ENCODE measurements at places on chromosomes 12 and 14.

DNA sequence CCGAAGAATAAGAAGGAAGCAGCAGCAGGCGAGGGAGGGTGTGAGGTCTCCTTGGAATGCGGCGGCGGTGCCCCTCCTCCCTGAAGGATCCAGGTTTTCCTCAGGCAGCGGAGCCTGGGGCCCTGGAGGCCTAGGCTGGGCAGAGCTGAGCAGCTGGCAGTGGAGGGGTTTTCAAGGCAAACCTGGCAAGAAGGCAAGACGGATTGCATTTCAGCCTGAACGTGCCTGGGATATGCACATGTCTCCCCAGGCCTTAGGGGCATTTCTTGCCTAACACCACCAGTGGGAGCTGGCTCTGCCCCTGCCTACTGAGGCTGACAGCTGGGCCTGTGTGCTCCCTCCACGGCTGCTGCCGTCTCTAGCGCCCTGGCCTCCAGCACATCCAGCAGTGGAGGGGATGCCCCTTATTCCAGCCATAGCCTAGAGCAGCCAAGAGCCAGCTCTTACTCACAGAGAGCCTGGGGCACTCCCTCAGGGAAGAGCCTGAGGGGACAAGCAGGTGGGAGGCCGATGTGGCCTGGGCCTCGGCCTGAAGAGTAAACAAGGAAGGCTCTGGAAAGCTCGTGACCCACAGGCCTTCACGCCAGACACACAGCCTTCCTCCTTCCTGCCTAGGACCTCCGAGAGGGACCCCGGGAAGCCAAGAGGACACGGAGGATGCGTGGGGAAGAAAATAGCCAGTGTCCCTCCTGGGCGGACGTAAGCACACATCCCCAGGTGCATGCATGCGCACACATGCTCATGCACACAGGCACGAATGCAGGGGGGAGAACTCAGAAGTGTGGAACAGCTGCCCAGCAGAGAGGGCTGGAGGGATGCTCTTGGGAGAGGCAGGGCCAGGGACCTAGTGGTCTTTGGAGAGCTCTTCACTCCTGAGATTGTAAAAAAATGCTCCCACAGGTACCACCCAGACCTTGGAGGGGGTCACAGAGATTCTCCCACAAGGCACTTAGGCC, 23.0 kb upstream of the EIF2B2 start:
- DNase-seq = no peak

DNA sequence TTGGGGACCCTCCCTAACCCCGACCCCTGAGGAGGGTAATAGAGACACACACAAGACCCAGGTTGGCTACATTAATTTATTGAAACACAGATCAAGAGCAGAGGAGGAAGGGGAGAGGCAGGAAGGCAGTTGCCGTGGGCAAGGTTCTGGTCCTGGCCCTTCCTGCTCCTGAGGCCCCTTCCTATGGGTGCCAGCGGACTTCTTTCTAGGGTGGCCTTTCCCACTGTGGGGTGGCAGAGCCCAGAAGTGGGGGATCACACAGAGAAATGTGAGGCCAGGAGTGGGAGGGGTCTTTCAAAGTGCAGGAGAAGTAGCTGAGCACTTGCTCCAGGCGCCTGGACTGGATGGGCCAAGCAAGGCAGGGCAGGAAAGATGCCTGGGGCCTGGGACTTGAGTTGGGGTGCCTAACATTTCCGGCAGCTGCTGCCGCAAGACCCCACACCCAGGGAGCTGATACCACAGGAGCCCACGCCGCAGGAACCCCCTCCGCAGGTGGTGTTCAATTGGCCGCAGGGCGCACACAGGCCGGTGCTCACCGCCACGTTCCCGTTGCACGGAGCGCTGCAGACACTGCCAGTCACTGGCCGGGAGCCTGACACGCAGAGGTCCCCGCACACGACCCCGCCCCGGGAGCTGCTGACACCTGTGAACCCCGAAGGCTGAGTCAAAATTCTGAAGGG, 5.3 kb downstream of the KRT81 start:
- no peak for DNase-seq

DNA sequence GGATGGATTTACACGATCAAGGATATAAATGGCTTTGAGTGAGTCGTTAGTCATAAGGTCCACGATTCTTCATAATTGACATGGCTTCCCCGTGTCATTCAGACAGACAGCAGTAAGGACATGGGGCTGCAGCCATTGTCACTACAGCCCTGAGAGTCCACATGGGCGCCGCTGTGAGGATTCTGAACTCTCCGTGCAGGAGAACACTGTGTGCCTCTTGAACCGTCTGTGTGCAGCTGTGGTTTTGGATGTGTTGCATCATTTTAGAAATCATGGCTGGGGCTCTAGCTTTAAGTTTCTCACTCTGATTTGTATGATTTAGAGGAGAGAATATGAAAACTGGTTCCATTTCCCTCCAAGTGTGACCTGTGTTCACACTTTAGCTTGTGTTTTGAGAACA, 47.2 kb downstream of the NPAS3 start:
- no peak for DNase-seq

- no peak for DNase-seq
Observed at GRCh38 chr12:6332459-6332858, 9.4 kb downstream of the TNFRSF1A start.

- no peak for DNase-seq
Observed at GRCh38 chr12:45278447-45278846, 62.6 kb downstream of the ANO6 start.

- DNase-seq = no peak
Observed at GRCh38 chr12:111180426-111181142, 188.3 kb downstream of the PHETA1 start.

GRCh38 chr12:56152132-56152755, at the start of gene MYL6B:
Gene MYL6B (plus strand): TSS chr12:56152587. CDS start chr12:56153919, 1,332 bp downstream.
- peak; percentile 81 for DNase-seq

- DNase-seq = no peak
Observed at GRCh38 chr12:123479442-123480180, 21.7 kb downstream of the SNRNP35 start.

DNA sequence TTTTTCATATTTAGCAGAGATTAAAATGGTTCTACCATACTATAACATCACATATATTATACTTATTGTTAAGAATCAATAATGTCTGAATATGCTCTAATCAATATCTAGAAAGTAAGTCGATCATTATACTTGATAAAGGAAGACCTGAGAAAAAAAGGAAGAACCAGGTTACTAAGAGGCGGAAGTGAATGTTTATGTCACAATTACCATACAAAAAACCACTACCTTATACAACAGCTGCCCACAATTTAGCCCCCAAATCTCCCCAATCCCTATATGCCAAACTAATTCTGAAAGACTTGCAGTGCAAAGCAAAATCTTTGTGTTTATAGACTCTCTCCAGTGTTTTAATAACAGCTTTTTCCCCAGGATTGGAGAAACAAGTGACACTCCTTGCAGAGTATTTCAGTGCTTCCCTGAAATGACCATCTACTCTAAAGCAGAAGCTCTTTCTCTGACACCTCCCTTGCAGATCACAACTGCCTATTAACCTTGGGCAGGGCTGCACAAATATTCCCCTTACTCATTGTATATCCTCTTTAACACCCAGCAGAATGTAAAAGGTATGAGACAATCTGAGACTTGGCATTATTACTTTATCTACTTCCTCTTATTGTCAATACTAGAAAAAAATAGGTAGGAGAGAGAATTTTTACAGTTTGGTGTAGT, 12.7 kb upstream of the SLC2A3 start:
- no peak for DNase-seq

GRCh38 chr14:76651410-76652055, 109.7 kb upstream of the VASH1 start:
- DNase-seq = no peak

- no peak for DNase-seq
Observed at GRCh38 chr12:6041891-6042290, 82.6 kb downstream of the VWF start.

DNA sequence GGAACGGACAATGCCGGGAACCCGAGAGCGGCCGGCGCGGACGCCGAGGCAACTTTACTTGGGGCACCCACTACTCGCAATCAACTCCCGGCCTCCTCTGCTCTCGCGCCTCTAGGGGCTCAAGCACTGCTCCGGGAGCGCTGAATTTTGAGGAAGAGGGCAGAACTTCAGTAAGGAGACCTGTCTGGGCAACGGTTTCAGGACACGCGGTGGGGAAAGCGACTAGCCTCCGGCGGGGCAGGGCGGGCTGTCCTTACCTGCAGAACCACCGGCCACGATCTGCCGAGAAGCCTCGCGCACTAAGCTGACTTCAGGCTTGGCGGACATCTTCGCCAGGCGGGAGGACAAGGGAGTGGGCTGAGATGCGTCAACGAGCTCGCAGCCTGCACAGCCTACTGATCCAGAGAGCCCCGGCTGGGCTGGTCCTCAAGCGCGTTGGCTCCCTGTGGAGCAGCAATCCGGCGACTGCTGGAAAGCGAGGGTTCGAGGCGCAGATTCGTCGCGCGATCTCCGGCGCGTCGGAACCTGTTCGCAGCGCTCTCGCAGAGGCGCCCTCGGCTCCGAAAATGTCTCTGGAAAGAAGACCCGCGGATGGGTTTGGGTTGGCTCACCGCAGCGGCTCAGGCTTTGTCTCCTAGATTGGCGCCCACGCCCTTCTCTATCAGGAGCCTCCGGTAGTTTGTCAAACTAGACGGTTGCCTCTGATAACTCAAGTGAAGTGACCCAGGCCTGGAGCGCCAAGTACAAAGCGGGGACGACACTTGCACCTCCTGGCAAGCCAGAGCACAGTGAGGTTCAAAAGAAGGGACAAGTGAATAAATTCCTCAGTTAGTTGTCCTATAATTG, at the start of gene SLC25A21:
SLC25A21 (minus strand) TSS at position 583 of the 846 bp plus-strand sequence.
- DNase-seq = no peak

- DNase-seq = no peak
Observed at GRCh38 chr14:102223682-102224081, 81.3 kb downstream of the MOK start.

GRCh38 chr14:89549381-89550125, 132.5 kb upstream of the FOXN3 start:
- DNase-seq = no peak

DNA sequence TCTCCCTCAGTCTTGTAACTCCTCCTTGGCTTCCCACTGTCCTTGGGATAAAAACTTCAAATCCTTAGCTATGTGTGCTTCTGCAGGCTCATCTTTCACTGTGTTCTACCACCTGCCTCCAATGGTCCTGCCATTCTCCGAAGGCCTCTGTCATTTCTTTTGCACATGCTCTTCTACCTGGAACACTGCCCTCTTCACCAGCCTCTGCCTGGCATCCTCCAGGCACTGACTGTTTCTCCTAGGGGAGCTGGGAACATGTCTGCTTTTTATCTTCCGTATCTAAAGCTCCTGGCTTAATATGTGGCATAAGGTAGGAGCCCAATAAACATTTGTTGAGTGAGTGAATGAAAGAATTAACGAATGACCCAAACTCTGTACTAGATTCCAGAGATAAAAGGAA, 603.3 kb upstream of the TMEM132C start:
- no peak for DNase-seq

GRCh38 chr12:109779382-109779781, 53.8 kb downstream of the TRPV4 start:
- no peak for DNase-seq

GRCh38 chr12:49796606-49797448, 31.4 kb downstream of the NCKAP5L start:
- DNase-seq = no peak

GRCh38 chr12:76031414-76032042, at the start of gene PHLDA1:
Gene PHLDA1 (minus strand): TSS chr12:76031776.
- peak; percentile 90 for DNase-seq

- peak; percentile 13 for DNase-seq
Observed at GRCh38 chr14:106506881-106507305, 980.5 kb downstream of the TMEM121 start.

GRCh38 chr12:6093764-6094163, 30.7 kb downstream of the VWF start:
- DNase-seq = no peak

DNA sequence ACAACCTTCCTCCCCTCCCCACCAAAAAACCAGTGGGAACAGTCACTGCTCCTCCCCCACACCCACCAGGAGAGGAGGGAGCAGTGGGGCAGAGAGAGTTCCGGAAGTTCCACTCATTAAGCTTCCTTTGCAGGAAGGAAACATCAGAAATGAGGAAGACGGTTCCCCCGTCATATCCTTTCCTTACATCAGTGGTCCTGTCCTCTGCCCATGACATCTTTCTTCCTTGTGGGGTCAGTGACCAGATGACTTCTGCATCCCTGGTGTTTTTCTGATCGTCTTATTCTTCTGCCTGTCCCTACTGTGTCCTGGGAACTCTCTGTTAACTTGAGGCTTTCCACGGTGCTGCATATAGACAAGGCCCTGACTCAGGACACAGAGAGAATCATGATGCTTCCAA, 40.8 kb upstream of the SPTLC2 start:
- DNase-seq = no peak

DNA sequence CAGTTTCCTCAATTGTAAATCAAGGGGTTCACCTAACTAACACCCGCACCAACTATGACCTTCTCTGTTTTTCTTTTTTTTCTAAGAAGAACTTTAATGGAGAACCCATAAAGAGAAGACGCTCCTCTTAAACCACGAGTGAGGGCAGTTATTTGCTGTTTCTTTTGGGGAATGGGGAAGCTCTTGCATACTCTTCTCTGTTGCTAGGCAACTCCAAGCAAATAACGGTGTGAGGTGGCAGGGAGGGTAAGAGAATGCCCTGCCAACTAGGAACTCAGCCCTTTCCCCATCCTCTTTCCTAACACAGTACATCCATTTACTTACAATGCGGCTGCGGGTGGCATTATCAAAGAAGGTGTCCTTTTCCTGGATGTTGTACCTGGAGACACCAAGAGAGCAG, 114.9 kb downstream of the ANO2 start:
- no peak for DNase-seq

DNA sequence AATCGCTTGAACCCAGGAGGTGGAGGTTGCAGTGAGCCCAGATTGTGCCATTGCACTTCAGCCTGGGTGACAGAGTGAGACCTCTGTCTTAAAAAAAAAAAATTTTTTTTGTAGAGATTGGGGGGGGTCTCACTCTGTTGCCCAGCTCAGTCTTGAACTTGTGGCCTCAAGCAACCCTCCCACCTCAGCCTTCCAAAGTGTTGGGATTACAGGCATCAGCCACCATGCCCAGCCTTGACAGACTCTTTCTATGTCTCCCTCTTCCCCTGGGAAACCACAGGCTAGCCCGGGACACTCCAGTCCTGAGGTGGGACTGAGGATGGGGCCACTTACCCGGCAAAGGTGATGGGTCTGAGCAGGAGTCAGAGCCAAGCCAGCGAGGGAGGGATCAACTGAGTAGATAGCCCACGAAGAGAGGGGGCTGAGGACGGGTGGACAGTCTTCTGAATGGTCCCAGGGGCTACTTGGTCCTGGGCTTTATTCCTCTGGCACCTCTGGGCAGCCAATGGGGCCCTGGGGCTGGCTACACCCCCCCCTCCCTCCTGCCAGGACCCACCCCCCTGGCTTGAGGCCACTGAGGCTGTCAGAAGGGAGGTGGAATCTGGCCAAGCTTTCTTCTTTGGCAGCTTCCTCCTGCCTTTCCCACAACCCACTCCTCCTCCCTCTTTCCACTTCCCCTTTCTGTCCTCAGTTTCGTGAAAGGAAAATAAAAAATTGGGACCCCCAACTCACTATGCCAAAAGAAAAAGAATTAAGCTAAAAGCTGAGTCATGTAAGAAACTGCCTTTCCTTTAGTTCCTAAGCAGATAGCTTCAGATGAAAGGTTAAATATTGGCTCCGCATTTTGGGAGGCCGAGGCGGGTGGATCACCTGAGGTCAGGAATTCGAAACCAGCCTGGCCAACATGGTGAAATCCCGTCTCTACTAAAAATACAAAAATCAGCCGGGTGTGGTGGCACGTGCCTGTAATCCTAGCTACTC, at the start of gene SDS:
SDS (minus strand) TSS at position 453 of the 981 bp plus-strand sequence. CDS start 4,179 bp downstream, outside the sequence.
- DNase-seq = no peak

GRCh38 chr14:98512501-98513251, 759.3 kb downstream of the BCL11B start:
- DNase-seq = no peak

- DNase-seq = no peak
Observed at GRCh38 chr12:61750604-61751003, 509.6 kb upstream of the USP15 start.
